NCI-H2029 (cell line): ENCODE measurements at places on chromosomes 7 and 10.

GRCh38 chr10:51001587-51001986 is 72.7 kb upstream of the PRKG1 start:
- no peak for DNase-seq

- no peak for DNase-seq
These were observed 903 bp upstream of the NT5C2 start for GRCh38 chr10:103193820-103194529.

DNA sequence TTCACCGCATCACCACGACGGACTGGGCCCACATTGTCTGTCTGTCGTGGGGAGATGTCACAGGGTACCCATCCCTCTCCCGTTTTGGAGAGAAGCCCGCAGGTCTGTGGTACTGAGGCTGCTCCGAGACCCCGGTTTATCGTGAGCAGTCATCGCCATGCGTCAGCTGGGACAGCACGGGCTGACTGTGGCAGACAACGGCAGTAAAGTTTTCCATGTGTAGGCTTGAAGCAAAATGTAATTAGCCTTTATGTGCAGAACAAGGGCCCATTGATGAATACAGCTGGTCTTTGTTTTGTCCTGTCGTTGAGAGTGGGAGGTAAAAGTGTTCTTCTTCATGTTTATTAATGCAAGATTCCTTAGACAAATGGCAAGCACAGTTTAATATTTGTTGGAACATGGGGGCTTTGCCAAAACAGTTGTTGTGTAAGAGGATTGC is 167.4 kb upstream of the SH2B2 start:
- DNase-seq = no peak

- no peak for DNase-seq
These were observed 405.2 kb upstream of the TEX47 start for GRCh38 chr7:89200758-89201157.

DNA sequence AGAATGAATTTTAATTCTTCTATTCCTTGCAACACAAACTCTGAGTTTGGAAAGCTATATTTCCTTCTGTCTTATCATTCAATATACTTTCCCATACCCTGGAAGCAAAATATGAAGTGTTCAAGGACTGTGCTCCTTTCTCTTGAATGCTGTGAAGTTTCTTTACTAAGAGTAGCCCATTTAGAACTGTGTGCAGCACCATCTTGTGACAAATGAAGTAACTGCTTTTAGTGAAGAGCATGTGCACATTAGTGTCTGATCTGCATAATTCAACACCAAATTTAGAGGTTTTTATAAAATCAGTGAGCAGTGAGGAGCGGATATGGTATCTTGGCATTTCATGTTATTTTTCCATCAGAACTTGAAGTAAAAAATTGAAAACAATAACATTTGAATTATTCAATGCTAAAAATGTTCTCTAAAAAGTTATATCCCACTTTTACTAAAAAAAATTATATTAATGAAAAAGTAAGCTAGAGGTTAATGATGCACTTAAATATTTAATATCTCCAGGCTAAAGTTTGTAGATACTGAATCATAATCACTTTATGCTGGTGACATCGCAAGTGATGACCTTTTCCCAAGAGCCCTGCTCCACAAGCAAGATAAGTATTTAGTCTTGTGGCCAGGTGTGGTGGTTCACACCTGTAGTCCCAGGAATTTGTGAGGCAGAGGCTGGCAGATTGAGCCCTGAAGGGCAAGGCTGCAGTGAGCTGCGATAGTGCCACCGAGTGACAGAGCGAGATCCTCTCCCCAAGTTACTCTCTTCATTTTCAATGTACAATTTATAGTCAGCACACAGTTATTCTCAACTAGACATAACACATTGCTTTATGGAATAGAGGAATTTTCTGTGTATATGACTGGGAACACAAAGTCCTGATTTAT is 108.8 kb upstream of the PCLO start:
- peak; percentile 15 for DNase-seq

DNA sequence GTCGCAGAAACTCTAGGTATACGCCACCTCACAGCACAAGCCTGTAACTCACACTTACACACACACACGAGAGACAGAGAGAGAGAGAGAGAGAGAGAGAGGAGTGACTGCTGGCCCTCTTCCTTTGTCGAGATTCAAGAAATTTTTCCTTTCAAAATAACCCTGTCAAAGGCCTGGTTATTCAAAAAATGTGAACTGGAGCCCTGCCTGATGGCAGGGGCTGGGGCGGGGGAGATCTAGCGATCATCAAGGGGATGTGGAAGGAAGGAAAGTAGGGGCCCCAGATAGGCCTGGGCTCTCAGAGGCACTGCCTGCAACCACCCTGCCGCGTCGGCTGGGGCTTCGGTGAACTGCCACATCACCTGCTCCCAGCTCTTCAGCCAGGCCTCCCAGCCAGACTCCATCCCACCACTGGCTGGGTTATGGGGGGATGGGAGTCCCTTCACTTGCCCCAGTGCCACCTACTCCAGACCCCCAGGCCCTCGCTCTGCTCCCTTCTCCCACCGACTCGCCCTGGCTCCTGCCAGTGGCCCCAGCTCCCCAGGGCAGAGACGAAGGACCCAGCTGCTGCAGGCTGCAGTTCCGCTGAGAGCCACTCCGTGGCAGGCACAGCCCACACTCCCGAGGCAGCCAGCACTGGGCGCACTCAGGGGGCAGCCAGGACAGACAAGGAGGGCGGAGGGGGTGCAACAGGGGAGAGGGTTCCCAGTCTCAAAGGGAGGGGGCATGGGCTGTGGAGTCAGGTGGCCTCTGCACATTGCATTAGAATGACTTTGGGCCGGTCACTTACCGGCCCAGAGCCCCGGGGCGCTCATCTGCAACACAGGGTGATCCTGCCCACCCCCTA is 15.3 kb downstream of the KCNH2 start:
- no peak for DNase-seq

DNA sequence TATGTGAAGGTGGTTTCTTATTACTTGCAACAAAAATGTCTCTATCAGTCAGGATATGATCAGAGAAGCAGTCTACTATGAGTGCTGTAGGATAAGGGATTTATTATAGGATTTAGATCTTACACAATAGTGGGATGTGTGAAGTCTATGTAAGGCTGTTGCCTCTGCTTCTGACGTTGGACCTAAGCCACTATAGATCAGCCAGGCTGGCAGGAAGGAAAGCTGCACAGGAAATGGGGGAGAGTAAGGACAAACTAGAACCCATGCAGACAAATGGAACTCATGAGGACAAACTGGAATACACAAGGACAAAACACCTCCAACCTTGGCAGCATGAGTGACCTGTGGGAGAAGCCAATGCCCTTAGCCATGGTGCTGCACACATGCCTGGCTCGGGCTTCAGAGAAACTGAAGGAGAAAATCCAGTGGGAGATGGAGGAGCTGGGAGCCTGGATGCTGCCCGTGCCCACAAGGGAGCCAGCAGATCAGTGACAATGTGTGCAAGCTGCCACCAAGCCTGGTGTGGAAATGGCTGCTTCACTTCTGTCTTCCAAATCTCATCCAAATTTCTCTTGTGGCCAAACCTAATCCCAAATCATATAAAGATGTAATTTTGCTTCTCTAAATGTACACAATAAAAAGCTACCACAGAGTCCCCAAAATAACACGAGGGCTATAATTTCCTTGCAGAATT is 147.0 kb upstream of the PCGF5 start:
- no peak for DNase-seq

DNA sequence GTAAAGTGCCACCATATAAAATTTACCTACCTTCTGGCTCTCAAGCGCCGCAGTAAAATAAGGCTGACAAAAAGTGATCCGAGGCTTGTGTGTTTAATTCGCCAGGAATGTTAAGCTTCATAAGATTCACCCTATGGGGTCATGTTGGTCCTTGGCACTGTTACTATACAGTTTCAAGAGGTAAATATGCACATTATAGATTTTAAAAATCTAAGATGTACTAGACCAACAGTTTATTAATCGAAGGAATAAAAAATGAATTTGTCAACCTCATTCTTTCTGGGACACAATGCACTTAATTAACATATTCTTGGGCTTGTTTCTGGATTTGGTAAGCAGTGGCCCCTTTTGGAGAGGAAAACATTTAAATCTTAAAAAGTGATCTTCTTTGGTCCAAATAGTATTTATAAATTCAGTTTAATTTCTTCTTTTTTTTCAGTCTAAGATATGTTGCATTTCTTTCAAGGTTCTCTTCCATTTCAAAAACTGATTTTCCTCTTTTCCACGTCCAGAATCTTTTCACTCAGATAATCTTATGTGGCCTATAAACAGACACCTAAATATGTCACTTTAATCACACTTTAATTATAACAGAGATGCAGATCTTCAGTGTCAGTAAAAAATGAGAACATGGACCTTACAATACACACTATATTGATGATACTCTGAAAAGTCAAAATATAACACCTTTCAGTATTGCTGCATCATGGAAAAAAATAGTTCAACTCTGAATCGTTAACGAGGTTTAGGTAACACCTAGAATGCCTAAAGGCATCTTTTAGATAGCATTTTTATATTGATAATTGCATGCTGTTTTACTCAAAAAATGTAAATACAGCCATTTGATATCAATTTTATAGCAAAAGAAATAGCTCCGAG is 3.8 kb upstream of the SKIDA1 start:
- DNase-seq = no peak

- no peak for DNase-seq
These were observed 29.8 kb downstream of the SEM1 start for GRCh38 chr7:96679886-96680285.

- DNase-seq = no peak
These were observed 1.5 kb upstream of the C10orf95 start for GRCh38 chr10:102452672-102453340.

GRCh38 chr10:72638586-72639440 is 12.9 kb upstream of the MICU1 start:
- peak; percentile 22 for DNase-seq

DNA sequence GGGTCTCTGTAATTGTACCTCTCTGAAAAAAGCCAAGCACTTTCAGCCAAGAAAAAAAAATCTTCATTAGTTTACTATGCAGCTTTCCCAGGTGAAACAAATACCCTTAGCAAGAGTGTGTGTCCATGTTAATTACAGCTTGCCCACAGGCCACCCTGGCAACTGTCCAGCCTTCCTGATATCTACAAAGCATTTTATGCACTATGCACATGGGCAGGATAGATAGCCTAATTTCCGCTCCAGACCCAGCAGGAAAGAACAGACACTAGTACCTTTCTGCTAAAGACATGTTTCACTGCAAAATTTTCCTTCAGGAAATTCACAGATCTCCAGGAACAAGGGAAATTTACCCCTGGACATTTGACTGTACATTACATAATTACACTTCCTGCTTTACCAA is 24.4 kb downstream of the CACNA2D1 start:
- peak; percentile 26 for DNase-seq

DNA sequence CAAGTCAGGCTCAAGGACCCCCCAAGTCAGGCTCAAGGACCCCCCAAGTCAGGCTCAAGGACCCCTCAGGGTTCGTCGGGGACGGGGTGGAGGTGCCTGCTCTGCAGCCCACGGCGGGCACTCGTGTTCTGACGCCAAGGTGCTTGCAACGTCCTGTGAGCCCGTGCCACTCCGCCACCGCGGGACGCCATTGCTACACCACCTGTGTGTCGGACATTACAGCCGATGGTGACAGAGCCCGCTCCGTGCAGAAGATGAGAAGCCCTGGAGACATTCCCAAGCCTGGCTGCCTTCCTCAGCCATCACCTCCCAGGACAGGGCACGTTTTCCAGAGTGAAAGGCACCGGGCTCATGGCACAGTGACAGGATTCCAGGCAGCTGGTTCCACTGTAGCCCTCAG is 97.7 kb upstream of the DNAAF5 start:
- no peak for DNase-seq

DNA sequence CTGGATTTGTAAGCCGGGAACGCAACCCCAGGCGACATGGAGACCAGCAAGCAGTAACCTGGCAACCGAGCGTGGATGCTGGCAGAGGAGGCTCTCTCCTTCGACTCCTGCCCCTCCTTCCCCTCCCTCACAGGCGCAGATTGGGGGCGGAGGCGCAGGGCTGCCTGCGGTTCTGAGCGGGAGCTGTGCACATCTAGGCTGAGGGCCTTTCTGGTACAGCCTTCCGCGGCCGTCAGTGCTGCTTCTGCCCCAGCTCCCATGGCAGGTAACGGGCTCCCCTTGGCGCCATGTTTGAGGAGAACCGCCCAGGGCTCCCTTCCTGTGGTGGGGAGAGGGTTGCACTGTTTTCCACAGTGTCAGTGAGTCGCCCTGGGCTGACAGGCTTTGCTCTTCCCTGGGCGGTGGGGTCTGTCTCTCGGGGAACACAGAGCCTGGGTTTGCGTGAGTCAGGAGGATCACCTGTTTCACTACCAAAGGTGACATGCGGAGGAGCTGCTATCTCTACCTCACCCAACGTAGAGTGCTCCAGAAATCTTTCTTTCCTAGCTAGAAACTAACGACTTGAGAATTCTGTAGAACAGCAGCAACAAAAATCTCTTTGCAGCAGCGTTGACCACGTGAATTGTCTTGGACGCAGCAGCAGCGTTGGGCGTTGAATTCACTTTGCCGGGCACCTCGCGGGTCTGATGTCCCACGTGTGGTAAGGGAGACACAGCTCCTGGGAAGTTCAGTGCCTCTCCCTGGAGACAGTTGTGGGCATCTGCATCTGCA is 154.8 kb upstream of the COBL start:
- no peak for DNase-seq

GRCh38 chr7:156780724-156781455 is 112.1 kb downstream of the LMBR1 start:
- no peak for DNase-seq

- DNase-seq = no peak
These were observed 366.5 kb upstream of the KLF6 start for GRCh38 chr10:4151466-4151865.

- DNase-seq = no peak
These were observed 13.9 kb downstream of the TAS2R60 start for GRCh38 chr7:143456992-143457793.

GRCh38 chr10:61878740-61879068 is 22.8 kb upstream of the ARID5B start:
- DNase-seq = no peak

DNA sequence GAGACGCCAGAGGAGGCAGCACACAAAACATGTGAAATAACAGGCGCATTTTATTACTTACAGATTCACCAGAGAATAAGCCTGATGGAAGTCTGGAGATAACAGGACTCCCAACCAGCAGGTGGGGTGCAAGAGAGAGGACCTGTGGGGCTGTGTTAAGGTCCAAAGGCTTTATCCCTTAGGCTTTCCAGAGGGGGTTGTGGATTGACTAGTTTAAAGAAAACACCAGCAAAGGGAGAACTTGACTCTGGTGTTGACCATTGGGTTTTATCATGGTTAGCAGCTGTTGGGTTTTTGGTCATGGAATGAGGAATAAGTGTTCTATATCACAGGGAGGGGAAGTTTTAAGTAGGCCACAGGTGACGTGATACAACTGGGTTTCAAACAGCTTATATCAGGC is 1.6 kb upstream of the CRPPA start:
- no peak for DNase-seq

DNA sequence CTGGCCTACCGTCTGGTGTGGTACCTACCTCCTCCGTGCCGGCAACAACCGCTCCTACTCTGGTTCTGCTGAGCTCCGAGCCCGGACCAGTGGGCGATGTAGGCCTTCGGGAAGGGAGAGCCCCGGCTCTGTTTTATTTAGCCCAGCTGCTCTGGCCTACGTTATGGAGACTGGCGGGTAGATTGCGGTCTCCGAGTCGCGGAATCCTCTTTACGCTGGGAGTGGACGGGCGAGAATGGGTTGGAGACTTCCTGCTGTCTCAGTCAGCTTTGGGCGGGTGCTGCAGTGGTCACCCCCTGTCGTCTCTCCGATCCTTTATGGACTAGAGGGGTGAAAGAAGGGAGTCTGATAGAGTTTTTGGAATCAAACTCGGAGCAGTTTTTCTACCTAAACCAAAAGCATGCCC is 406 bp downstream of the CBLL1 start:
- DNase-seq = peak; percentile 11
